GM12892 (cell line): ENCODE measurements at places on chromosomes 7 and 10.

GRCh38 chr10:17009212-17009700, 120.4 kb downstream of the CUBN start:
- DNase-seq, result no peak

DNA sequence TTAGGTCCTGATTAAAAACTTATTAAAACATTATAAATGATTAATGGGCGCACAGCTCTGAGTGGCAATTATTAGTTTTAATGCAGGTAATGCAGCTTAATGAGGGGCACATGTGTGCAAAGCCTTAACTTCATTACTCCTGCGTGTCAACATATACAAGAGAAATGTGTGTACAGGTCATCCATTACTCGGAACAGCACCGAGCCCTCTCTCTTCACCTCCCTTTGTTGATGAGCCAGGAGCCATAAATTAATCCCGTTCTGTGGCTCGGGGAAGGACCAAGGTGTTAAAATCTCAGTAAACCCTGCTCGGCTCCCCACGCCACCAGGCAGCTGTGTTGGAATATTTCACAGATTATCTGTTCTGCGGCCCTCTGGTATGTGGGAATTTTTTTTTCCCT, 77.8 kb downstream of the EBF3 start:
- DNase-seq, result no peak

DNA sequence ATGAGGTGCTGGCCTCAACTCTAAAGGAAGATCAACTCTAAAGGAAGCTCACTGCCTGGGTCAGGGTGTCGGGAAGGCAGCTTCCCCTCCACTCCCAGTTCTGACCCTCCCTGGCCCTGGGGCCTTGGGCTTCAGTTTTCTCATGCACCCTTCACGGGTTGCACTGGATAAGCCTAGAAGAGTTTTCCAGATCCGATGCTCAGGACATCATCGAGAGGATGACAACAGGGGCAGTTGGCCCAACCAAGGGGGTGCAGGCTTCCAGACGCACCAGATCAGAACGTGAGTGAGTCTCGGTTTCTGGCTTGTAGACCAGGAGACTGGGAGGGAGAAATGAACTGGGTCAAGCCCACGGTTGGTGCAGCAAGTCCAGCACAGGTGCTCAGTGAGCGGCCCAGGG, 34.2 kb upstream of the CHST15 start:
- no peak for DNase-seq

GRCh38 chr7:23863209-23863787, 153.3 kb downstream of the STK31 start:
- no peak for DNase-seq

DNA sequence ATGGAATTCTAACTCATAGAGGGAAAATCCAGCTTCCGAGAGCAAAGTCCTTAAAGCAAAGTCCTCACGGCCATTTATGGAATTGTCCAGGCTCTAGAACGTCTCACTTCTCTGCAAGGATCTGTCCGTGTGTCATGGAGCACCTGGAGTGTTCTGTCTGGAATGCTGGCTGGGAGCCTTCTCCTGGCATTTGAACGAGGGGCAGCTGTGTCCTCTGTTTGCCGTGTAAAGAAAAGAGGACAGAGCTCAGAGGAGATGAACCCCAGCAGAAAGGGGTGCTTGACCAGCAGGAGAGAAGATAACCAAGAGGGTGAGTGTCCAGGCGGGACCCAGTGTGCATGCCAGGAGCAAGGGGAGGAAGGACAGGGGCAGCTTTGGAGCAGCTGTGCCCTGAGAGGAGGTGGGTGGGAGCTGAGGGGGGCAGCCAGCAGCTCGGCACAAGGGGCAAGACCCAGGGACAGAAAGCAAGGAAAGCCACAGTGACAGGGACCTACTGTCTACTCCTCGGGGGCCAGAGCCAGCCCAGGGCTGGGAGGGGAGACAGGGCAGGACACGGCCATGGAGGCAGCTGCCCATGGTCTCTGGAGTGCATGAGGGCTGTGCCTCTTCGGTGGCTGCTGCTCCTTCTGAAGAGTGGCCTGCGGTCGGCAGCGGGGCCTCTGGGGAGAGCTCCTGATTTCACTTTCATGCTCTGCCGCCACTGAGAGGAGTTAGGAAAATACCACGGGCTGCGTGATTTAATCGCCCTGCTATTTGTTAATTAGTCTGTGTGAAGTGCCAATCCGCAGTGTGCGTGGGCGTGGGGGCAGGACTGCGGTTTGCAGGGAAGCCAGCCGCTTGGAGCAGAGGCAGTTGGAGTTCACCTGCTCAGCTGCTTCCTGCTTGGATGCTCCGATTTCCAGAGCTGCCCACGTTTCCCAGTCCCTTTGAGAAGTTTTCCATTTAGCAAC, 149.3 kb upstream of the SHH start:
- no peak for DNase-seq

GRCh38 chr10:82378146-82378545, 503.2 kb downstream of the NRG3 start:
- no peak for DNase-seq

GRCh38 chr7:106095634-106096033, 16.5 kb downstream of the SYPL1 start:
- DNase-seq, result no peak

- DNase-seq, result no peak
Observed at GRCh38 chr10:11401264-11402235, 209.9 kb downstream of the USP6NL start.

GRCh38 chr10:73756183-73756582, 12.0 kb downstream of the SEC24C start:
- no peak for DNase-seq

- no peak for DNase-seq
Observed at GRCh38 chr7:126557271-126557670, 695.5 kb downstream of the GRM8 start.

DNA sequence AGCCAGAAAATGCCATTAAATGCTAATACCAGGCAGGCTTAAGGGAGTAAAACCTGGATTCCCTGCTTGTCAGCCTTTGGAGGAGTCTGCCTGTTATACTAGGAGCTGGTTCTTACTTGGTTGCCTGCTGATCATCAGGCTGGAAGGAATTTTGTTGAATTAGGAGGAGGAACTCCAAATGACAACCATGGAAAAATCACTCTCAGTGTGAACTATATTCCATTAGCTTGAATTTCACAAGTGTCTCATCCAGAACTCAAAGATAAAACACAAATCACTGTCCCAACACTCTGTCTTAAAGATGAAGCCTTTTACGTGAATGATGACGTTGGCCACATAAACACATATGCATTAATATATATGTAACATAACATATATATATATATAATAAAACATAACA, 238.9 kb upstream of the PLXDC2 start:
- DNase-seq, result no peak

GRCh38 chr10:62760401-62760800, 44.1 kb upstream of the ADO start:
- no peak for DNase-seq

DNA sequence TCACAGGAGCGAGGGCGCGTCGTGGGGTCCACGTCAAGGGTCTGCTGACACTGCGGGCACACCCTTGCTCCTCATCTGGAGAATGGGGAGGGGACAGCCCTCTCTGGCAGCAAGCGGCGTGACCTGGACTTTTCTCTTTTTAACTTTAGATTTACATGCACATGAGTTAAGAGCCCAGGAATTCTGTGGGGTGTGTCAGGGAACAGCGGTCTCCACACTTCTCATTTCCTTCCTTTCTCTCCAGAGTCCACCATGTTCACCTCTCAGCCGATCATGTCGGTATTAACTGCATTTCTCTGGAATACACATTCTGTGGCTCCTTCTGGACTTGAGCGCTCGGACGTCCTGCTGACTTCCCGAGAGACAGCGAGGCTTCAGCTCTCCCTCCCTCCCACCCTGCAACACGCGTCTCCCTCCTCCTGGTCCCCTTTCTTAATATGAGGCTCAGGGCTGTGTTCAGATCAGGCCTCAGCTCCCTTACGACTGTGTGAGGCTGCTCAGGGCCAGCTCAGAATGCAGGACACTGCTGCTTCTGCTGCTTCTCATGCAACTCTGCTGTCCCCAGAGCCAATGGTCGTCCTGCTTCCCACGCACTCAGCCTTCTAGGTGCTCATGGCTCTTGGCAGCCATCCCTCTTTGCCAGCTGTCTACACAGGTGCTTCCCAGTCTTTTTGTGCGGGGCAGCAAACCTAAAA, 261.3 kb downstream of the ELFN1 start:
- DNase-seq, result no peak

GRCh38 chr7:82172017-82172416, 271.6 kb downstream of the CACNA2D1 start:
- DNase-seq, result no peak

DNA sequence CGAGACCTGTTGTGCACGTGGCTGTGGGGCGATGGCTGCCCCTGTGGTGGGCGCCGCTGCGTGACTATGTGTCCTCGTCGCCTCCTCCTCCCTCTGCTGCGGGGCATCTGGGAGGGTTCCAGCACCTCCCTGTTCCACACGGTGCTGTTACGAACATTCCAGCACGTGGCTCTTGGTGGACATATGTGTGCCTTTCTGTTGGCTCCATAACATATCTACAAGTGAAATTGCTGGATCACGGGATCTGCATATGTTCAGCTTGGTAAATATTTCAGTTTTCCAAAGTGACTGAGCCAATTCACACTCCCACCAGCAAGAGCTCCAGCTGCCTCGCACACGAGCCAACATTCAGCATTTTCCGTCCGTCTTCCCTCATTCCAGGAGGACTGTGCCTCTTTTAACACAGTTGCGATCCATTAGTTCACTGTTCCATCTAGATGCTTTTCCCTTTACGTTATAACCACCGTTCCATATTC, 25.1 kb downstream of the SNX8 start:
- no peak for DNase-seq

- DNase-seq, result no peak
Observed at GRCh38 chr7:118183428-118183785, 557 bp upstream of the LSM8 start.

- DNase-seq, result no peak
Observed at GRCh38 chr7:51182636-51183166, 133.9 kb downstream of the COBL start.

- DNase-seq, result no peak
Observed at GRCh38 chr10:129771991-129772431, 192.1 kb downstream of the EBF3 start.

GRCh38 chr10:116540814-116541213, 4.9 kb upstream of the PNLIP start:
- DNase-seq, result no peak

GRCh38 chr7:100545360-100546128, 6.5 kb downstream of the AGFG2 start:
- DNase-seq, result no peak

GRCh38 chr10:97573021-97573420, 442 bp downstream of the ANKRD2 start:
- no peak for DNase-seq

- DNase-seq, result no peak
Observed at GRCh38 chr7:129144834-129145668, 544 bp downstream of the TSPAN33 start.

DNA sequence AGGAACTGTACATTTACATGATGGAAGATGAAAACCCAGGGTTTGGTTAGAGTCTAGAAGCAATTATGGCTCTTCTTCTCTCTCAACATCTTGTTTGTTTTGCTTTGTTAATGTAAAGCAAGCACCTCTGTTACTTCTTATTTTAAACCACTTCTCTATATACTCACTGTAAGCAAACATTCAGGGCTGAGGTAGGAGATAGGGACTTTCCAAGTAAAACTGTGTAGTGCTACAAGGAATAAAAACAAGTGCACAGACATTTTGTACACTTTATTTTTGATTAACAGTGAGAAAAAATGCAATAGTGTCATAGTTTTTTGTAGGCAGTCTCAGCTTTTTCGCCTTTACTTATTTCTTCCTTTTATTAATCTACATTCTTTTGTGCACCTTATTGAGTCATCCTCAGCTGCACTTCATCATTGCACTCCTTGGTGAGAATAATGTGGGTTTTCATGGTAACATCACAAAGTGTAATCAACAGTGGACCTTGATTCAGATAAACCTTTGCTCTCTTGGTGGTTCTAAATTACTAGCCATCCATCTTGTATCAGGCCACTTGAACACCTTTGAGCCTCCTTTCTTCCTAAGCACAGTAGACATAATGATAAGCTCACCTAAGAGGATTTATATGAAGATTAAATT, 52.9 kb downstream of the ELMO1 start:
- DNase-seq, result no peak

GRCh38 chr10:43355749-43356371, 15.6 kb upstream of the FXYD4 start:
- no peak for DNase-seq

- DNase-seq, result no peak
Observed at GRCh38 chr10:110574420-110574819, 6.9 kb downstream of the SMC3 start.

DNA sequence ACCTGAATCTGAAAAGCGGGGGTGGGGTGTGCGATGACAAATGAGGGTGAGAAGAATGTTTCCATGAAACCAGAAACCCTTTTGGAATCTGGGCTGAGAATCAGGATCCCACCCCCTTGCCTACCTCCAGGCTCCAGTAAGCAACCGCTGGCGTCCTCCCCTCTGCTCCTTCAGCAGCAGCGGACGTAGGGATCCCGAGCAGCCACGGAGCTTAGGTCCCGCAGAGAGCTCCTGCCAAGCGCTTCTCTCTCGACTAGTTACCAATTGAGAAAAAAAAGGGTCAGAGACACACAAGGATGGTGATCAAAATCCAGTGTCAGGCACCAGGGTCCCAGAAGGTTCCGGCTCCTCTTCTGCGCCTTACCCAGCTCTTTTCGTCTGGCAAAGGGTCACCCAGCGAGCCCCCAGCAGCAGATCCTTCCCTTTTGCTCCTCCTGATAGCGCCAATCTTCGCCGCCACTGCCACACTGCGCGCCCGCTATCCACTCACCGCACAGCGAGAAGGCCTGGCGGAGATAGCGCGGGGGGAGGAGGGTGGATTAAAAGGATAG, 733.5 kb downstream of the ZWINT start:
- DNase-seq, result no peak

DNA sequence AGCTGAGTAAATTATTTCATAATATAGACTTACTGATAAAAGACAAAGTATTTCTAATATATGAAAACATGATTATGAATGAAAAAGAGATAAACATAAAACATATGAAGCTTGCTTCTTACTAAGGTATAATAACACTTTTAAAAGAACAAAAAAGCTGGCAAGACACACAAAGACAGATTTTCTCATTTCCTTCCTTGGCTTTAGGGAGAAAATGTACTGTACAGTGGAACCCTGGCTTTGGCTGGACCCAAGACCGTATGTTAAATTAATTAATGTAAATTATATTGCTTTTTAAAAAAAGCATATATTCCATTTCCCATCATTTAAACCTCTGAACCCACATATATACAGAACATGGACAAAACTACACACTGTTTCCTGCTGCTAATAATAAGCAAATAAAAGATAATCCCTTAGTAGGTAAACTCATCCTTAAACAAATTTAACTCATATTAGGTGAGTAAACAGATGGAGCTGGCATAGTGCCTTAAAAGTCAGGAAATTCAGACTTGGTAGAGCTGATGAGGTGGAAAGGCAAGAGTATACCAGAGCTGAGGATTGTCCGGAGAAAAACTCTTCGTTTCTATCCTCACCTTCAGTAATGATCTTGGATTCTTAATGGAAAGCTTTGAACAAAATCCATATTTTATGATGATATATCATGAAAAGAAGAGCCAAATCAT, 1016.4 kb upstream of the KCND2 start:
- DNase-seq, result no peak

- no peak for DNase-seq
Observed at GRCh38 chr10:24306507-24306875, 97.6 kb downstream of the KIAA1217 start.

GRCh38 chr10:85284778-85285770, 956.7 kb downstream of the CCSER2 start:
- no peak for DNase-seq

- DNase-seq, result no peak
Observed at GRCh38 chr7:143047326-143047725, 4.8 kb upstream of the OR6V1 start.
